ENCODE measurements at places on chromosomes 6 and 20.

DNA sequence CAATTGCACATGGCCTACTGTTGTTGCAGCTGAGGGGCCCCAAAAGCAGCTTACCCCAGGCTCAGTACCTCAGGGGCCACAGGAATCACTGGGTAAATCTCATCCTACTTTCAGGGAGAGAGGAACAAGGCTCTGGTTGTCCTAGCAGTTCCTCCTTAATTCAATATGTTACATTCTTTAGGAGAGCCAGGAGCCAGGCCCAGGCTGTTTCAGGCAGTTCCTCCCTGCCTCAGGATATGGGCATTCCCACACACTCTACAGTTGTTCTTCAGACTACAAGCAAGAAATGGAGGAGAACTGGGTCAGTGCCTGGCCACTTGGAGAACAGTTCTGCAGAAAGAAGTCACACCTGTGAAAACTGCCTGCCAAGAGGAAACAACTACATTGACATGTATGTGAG, 9.6 kb upstream of the BTN3A2 start:
- DNase-seq, result no peak

DNA sequence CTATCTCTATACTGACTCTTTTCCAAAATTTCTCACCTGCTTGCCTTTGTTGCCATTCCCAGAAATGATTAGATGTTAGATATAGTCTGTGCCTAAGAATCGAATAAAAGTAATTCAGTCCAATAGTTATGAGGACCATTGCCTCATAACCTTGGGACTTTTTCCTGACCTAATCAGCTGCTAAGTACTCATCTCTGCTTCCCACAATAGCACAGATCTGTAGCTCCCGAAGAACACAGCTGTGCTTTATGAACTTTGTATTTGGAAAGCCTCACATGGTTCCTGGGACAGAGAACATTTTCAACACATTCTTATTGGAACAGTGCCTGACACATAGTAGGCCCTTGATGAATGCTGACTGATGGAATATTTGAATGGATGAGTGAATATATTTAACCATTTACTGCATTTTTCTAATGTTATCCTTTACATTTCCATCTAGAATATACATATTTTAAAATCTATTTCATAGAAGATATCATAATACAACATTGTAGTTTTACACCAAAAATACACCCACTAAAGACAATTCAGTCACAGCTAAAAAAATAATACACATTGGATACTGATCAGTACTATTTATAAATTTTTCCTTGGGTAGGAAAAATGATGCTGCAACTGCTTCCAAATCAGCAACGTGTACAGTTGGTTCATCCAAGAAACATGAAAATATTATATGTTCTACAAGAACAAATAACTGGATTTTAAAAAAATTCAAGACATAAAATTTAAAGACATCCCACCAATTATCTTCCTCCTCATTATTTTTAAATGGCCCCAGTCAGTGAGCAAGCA, 53.9 kb downstream of the HS3ST5 start:
- no peak for DNase-seq

DNA sequence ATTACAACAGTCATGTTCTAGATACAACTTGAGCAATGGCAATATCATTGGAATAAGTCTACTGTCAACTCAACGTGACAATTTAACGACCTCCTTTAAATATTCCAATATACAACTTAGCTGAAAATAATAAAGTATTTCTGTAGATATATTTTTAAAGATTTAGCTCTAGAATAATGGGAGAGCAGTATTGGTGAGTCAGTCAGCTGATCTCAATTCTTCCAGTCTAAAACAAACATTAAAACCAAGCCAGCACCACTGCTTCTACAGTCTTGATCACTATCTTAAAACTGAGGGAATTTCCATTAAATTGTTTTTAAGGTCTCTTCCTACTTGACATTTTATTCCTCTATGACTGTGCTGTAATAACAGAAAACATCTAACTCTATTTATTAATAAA, 38.2 kb downstream of the NOL7 start:
- DNase-seq, result no peak

DNA sequence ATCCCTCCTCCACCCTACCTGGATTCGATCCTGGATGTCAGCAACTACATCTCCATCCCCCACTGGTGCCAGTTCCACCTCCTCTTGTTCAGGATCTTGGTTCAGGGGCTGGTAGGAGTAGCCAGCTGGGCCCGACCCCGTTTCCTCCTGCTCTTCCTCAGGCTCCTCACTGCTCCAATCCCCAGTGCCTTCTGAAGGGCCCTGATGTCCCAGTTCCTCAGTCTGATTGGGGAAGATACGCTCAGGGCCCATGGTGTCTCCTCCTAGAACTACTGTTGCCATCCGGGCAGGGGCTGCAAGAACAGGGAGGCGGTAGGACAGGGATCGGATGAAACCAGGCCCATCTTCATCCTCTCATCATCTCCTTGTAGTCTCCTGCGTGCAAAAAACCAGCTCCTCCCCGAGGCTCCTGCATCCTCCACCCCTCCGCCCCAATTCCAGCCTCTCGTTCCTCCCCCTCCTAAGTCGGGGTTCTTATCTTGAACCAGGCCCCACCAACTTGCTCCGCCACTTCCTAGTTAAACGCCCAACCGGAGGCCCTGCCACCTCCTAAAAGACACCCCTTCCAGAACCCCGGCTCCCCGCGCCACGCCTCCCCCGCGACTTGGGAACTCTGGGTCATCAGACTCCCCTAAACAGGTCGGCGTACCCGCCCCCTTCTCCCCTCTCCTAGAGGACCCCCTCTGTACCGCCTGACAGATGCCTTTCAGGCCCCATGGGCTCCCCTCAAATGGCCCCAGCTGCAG, 476 bp downstream of the MEA1 start:
- no peak for DNase-seq

DNA sequence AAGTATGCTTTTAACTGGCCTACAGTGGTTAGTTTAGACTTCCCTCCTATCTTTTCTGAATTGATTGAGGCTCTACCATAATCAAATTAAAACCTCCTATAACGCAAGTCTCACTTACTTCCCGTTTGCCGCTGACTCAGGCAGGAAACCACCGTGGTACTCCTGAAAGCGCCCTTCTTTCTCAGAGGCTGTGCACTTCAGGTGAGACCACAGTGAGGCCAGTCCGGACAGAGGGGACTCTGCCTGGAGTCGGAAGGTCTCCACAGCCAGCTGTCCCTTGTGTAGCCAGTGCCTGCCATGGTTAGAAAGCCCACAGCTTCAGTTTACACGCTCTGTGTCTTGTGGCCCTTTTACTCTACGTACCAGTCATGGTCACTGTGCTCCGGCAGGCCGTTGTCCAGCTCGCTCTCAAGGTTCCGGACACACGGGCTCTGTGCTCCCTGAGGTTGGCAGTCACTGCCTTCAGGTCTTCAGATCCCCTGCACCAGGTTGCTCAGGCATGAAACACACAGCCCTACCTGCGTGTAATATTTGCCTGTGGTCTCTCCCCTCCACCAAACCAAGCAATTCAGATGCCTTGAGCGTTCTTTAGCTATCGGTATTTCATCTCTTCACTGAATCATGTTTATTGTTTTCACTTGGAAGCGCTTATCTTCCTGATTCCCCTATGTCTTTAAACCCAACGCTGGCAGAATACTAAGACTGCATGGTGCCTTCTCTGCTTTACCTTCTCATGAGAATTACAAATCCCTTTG, 178.8 kb downstream of the SMOC2 start:
- DNase-seq, result no peak

DNA sequence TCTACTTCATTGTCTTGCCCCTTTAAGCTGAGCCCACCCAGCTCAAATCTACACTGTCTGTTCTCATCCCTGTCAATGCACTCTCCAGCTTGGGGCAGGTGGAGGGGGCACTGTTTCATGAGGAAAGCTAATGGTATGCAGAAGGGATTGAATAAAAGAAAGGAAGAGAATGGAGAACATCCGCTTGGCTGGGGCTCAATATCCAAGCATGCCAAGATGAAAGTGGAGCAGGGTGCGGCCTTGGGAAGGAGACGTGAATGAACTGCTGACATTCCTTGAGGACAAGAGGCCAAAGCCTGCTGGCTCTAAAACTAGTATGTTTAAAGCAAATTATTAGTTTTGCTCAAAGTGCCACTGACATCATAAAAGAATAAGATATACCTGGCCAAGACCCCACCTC, 24.2 kb downstream of the AKAP12 start:
- no peak for DNase-seq

DNA sequence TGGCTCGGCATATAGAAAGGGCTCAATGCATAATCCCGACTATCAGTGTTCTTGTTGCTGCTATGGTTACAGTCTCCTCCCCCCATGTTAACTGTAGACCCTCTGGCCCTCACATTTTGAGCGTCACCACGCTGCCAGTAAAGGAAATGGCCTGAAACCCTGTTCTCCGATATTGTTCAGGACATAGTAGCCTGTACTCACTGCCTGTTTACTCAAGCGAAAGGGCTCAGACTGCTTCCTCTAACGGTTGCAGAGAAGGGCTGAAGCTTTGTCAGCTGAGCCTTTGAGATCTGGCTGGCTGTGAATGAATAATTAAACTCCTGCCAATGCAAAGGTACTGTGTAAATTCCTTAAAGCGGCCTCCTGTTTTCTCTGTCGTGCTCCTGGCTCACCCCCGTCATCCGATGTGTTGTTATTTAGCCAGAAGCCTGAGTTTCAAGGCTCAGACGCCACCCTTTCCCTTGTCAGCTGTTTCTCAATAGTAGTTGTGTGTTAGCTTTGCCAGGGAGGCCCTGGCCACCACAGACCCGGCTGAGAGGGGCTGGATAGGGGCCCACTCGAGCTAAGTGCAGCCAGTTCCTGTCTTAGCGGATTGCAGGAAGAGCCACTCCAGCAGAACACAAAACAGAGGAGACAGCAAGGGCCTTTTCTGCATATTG, 31.2 kb upstream of the RALGAPA2 start:
- peak; percentile 25 for DNase-seq

- DNase-seq, result no peak
These were observed 6.4 kb upstream of the CTNNBL1 start for GRCh38 chr20:37687478-37687805.

- DNase-seq, result no peak
These were observed 493.4 kb downstream of the LMBRD1 start for GRCh38 chr6:69303382-69303781.

DNA sequence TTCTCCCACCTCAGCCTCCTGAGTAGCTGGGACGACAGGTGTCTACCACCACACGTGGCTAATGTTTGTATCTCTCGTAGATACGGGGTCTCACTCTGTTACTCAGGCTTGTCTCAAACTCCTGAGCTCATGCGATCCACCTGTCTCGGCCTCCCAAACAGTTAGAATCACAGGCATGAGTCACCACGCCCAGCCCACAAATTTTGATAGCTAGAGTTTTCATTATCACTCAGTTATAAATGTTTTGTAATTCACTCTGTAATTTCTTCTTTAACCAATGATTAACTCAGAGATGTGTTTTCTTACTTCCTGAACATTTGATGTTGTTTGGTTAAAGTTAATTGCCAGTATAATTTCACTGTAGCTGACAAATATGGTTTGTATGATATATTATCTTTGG, 249.3 kb downstream of the SMOC2 start:
- DNase-seq, result no peak

GRCh38 chr6:111743862-111744692, 129.2 kb downstream of the FYN start:
- no peak for DNase-seq

DNA sequence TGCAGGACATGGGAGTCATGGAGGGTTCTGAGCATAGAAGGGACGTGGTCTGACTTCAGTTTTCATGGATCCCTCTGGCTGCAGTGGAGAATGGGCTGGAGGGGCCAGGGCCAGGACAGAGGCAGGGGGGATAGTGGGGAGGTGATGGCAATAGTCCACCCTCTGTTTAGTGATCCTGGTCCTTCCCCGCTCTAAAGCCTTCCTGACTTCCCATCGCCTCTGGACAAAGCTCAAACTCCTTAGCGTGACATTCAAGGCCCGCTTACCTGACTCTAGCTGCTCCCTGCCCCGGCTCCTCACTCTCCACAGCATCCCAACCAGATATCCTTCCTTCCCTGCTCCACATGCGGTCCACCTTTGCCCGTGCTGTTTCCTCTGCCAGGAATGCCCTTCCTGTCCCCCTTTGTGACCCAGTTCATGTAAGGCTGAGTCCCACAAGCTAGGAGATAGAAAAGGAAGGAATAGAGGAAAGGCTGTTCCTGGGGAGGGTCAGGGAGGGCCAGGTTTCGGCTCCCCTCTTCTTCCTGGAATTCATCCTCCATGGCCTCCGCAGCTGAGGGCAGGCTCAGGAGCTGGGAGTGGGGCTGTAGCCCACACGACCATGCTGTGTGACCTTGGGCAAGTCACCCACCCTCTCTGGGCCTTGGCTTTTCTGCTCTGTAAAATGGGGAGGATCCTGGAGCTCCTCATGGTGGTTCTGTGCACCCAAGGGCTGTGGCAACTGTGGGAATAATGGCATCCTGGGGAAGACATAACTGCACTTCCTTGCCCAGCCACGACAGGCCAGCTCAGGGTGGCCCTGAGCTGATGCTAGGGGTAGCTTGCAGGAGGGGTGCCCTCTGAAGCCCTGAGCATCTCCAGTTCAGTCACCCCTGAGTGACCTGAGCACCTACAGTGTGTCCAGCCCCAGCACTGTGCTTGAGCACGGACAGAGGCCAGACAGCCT, 116.1 kb downstream of the CEBPB start:
- DNase-seq, result no peak

DNA sequence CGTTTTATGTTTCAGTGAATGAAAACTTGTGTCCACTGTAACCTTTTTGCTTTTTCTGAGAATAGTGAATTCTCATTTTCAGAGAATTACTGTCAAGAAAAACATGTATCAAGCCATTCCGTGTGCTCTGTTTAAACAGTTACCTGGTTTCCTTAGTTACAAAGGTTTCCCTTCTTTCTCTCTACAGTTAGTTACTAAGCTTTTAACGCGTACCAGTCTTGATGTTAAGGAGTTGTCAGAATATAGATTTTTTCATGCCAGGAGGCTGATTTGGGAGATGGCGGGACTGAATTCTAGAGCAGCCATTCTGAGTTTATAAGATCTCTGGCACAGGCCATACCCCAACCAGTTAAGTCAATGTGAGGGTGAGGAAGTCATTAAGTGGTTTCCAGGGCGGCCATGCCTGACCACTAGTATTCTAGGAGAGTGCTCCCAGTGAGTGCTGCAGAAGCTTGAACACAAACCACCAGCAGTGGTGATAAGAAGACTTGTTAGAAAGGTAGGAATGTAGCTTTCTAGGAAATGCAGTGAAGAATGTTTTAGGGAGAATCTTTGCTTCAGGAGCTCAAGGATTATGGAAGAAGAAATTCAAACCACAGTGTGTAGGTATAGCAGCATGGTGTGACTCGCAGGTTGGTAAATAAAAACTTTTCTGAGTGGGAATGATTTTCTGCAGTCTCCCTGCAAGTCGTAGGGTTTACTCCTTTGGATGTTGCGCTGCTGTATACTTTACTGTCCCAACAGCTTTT, 112.9 kb downstream of the JARID2 start:
- no peak for DNase-seq

DNA sequence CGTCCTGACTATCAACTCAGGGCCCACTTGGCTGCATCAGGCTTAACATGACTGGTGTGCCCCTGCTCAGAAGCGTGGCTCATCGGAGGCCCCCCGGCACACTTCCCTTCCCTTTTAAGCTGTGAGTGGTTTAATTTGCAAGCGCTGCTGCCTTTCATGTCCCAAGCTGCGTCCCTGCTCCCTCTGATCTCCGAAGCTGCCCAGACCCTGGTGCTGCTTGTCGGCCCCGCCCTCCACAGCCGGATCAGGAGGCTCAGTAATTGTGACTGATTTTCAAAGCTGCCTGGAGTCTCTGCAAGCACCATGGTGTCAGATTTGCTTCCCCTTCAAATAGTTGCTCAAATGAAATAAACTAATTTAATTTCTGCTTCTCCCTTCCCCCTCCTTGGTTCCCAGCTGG, 71.1 kb downstream of the CDH22 start:
- DNase-seq, result peak; percentile 52

All from iPS-NIHi11 (cell line).